ENCODE measurements at places on chromosomes 12 and 14.

DNA sequence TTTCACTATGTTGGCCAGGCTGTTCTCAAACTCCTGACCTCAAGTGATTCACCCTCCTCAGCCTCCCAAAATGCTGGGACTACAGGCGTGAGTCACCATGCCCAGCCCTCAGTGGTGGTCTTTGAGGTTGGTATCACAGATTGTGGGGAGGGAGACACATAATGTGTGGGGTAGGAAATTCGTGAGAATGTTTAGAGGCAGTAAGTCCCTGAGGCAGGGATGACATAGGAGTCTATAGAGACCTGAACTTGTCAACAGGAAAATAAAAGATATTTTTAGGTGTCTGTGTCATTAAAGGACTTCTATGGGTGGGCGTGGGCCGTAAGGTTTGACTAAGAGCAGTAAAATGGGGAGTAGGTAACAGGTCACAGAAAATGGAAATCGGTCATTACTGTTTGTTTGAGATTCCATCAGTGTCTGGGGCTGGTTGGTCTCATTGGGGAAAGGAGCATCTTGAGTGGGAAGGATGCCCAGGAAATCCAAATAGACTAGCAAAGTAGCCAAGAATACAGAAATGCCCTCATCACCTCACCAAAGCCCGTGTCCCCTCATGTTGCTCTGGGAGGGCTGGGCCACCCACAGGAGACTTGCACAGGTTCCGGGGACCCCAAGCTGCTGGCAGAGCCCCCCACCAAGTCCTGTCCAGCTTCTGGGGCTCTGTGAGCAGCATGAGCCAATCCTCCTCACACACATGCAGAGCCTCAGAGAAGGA lies 63.6 kb upstream of the BCL2L14 start:
- DNase-seq = peak; percentile 75

DNA sequence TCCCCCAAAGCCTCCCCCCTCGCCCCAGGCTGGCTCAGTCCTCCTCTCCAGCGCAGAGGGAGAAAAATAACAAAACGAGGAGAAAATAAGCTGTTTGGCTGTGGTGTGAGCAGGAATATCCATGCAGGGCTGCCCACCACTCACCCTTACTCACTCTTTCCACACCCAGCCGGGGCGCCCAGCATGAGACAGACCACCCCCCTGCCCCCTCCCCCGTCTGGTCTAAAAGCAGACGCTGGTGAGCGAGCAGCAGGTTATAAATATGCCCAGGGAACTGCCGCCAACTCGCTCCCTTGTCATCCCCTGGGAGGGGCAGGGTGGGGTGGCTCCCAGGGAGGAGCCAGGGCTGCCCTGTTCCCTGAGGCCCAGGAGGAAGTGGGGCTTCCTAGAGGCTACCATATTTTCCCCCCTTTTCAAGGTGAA lies 7.4 kb downstream of the WNT1 start:
- no peak for DNase-seq

GRCh38 chr14:89245802-89246201 lies 171.2 kb downstream of the FOXN3 start:
- no peak for DNase-seq

DNA sequence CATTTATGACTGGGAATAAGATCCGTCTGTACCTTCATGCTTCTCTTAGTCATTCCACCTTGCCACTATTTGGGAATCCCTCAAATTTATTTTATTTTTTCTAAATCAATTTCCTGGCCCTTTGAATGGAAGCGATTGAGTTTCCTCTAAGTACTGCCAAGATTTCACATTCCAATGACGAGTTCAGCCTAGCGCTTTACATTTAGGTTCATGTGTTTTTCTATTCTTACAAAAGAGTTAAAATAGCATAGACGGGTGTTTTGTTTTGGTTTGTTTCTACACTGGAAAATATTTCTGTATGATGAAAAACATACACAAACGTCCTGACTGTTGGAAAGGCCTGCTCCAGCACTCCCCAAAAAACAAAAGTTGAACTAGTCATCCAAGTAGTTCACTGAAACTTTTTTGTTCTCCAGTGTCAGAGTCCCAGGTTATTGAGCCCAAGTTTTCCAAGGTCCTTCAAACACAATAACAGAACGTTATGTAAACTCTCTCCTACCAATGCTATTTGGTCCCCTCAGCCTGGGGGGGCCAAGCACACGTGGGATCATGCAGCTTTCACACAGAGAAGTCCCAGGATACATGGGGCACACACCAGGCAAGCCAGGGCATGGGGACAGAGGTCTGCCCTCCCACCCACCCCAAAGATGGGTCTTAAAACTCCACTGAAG lies 74.8 kb upstream of the FOXN3 start:
- DNase-seq = no peak

- no peak for DNase-seq
Observed at GRCh38 chr14:105839425-105840265, 313.3 kb downstream of the TMEM121 start.

- no peak for DNase-seq
Observed at GRCh38 chr12:121057794-121058193, 18.7 kb upstream of the OASL start.

DNA sequence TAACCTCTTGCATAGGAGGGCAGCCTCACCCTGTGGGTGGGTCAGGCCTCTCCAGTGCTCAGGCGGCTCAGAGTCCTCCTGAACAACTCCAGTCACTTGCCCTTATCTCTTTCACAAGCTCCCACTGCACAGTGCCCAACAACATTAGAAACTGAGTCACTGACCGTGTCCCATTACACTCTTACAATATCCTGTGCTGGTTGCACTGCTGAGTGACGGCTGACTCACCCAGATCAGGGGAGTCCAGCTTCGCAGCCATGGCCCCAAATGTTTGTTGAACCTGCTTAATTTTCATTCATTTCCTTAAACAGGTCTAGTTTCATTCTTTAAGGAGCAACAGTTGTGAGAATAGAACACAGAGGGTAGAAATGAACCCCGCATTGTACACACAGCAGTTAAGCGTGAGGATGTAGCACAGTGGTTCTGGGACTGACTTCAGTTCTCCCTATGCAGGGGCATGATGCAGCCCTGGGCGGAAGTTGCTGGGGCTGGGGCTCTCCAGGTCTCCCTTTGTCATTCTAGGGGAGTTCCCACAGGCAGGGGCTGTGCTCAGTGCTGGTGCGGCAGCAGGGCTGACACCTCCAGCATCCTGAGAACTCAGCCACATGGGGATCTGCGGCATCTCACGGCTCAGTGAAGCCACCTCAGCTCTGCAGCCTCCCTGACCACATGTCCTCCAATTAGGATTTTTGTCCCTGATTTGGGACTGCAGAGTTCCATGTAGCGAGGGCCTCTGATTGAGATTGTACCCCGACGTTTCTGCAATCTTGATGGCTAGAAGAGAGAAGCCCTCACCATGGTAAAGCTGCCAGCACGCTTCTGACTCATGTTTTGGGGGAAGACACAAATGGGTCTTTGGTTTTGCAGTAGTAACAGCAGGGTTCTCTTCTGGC lies 16.1 kb downstream of the GPR68 start:
- DNase-seq = peak; percentile 87

DNA sequence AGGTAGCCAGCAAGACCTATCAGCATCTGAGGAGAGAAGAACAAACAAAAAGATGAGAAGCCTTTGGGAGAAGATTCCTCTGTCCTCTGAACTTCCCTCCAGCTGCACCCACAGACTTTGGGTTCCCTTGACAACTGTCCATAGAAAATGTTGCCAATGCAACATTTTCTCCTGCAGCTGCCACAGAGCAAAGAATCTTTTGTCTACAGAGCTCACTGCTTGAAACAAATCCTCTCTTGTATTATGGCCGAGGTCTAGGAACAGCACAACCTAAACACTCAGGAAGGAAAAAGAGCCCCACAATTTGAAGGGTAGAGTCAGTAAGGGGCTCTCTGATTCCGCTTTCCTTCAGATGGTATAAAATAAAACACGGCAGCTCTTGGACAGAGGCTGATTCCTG lies 14.3 kb downstream of the POMT2 start:
- DNase-seq = no peak

- DNase-seq = no peak
Observed at GRCh38 chr14:91257328-91258010, 13.0 kb upstream of the GPR68 start.

GRCh38 chr12:104357421-104357952 lies 53.9 kb downstream of the EID3 start:
- DNase-seq = no peak

DNA sequence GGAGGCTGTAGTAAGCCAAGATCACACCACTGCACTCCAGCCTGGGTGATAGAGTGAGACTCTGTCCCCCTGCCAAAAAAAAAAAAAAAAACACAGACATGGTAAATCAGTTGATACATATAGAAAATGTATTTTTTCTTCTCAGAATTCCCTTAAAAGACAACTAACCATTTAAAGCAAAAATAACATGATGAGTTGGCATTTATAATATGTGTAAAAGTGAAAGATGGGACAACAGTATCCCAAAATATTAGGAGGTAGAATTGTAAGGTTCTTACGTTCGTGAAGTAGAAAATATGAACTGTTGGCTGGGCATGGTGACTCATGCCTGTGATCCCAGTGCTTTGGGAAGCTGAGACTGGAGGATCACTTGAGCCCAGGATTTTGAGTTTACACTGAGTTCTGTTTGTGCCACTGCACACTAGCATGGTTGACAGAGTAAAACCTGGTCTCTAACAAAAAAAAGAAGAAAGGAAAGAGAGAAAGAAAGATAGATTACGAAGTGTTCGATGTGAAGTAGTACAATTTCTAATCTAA lies 296.7 kb downstream of the FBXL14 start:
- DNase-seq = no peak

- DNase-seq = no peak
Observed at GRCh38 chr14:104816616-104816884, 15.6 kb downstream of the ZBTB42 start.

GRCh38 chr14:66360366-66360926 lies 125.7 kb upstream of the CCDC196 start:
- no peak for DNase-seq

GRCh38 chr12:52257074-52257551 lies 17.3 kb upstream of the KRT86 start:
- DNase-seq = no peak

GRCh38 chr14:105071942-105072341 lies 6.7 kb upstream of the GPR132 start:
- DNase-seq = no peak

DNA sequence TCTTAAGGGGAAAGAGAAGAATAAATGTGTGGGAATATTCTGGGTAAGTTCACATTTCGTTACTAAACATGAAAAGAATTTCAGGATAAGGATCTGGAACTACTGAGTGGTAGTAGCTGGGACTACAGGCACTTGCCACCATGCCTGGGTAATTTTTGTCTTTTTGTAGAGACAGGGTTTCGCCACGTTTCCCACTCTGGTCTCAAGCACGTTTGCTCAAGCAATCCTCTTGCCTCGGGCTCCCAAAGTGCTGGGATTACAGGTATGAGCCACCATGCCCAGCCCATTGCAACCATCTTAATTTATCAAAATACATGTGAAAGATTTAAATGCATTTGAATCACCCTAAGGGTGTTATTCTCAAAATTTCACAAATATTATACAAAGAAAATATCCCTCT lies 26.4 kb downstream of the ITPR2 start:
- no peak for DNase-seq

DNA sequence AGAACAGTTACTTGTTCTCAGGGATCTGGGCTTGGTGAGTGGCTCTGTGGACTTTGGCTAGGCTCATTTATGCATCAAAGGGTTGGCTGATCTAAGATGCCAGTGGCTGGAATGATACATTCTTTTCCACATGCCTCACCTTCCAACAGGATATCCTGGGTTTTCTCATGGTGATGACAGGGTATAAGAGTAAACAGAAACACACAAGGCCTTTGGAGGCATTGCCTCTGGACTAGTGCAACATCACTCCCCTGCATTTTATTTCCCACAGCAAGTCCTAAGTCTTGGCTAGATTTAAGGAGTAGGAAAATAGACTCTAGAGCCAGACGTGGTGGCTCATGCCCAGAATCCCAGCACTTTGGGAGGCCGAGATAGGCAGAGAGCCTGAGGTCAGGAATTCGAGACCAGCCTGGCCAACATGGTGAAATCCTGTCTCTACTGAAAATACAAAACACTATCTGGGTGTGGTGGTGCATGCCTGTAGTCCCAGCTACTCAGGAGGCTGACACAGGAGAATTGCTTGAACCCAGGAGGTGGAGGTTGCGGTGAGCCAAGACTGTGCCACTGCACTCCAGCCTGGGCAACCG lies 47.9 kb downstream of the RPH3A start:
- no peak for DNase-seq

DNA sequence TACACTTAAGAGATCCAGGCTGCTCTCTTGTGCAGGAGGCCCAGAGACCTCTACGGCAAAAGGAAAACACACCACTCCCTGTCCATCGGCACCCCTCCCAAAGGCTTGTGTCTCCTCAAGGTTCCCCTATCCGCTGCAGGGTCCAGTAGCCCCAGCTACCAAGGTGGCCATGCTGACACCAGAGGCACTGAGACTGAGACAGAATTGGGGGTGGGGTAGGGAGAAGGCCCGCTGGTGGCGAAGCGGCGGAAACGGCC lies 590 bp downstream of the DDIT3 start:
- peak; percentile 20 for DNase-seq

DNA sequence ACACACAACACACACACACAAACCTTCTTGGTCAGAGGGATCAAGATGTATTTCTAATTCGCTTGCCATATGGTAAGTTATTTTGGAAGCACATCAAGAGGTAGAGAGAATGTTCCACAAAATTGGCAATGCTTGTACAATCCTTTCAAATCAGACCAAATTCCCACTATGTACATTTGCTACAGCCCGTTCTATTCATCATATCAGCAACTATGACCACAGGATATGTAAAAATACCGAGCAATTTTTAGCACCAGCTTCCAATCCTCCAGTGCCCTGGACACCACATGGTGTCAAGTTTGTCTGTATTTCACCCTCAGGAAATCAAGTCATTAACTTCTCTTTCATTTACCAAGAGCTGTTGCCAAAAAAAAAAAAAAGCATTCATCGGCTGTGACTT lies 21.2 kb downstream of the TBX5 start:
- DNase-seq = no peak

GRCh38 chr12:120640861-120641833 lies 721 bp downstream of the CABP1 start:
- DNase-seq = peak; percentile 59

DNA sequence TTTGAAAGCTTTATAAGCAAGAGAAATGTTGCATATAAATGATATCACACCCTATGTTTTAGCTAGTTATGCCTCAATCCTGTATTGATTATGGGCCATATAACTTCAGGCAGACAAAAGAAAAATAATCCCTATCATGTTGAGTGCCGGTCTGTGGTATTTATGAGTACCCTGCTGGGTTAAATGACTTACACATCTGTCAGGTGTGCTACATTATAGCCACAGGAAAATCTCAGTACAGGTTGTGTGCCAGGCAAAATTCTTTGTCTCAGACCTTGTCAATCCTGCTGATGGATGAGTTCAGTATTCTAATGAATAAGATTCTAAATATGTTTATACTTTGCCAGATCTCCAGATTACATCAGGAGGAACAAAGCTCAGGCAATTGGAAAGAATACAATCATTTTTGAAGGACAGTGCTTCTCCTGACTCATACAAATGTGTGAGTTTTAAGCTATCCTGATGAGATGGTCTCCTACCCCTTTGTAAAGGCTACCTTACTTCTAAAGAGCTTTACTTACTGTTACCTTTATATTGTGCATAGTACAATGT lies 109.8 kb upstream of the FOXG1 start:
- DNase-seq = no peak

- no peak for DNase-seq
Observed at GRCh38 chr12:118315821-118316220, 56.9 kb downstream of the TAOK3 start.

GRCh38 chr12:52052468-52053186 lies 1.4 kb downstream of the NR4A1 start:
- no peak for DNase-seq

GRCh38 chr14:101395779-101396178 lies 165.5 kb upstream of the DIO3 start:
- DNase-seq = no peak
